Activated CD4-positive, alpha-beta T cell treated with anti-CD3 and anti-CD28 coated beads, Interleukin-2, amount 50 U/mL, for 48 hours (primary cell): ENCODE measurements at places on chromosomes 1 and 21.

DNA sequence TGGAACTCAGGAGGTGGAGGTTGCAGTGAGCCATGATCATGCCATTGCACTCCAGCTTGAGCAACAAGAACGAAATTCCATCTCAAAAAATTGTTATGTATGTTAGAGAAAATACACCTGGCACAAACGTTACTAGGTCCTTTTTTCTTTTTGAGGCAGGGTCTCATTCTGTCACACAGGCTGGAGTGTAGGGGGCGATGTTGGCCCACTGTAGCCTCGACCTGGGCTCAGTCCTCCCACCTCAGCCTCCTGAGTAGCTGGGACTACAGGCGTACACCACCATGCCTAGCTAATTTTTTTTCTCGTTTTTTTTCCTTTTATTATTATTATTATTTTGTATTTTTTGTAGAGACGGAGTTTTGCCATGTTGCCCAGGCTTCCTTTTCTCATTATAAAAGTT lies 4.4 kb downstream of the HAX1 start:
- peak; percentile 49 for DNase-seq

- no peak for DNase-seq
Measured at GRCh38 chr1:9668080-9668479, 16.5 kb downstream of the PIK3CD start.

DNA sequence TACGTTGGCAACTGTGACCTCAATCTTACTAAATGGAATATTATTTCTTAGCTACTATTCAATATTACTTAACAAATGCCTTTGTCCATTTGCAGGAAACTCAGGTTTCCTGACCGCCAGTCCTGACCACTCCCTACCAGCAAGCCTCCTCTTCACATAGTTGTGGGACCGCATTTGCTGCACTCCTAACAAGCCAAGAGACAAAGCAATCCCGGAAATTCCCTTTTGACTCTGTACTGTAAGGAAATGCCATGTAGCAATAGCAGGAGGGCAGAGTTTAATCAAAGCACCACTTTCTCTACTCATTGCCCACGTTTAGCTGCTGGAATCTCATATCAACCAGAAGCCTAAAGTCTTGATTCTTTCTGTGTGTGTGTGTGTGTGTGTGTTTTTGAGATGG lies 28.1 kb upstream of the ACBD6 start:
- DNase-seq, result no peak

DNA sequence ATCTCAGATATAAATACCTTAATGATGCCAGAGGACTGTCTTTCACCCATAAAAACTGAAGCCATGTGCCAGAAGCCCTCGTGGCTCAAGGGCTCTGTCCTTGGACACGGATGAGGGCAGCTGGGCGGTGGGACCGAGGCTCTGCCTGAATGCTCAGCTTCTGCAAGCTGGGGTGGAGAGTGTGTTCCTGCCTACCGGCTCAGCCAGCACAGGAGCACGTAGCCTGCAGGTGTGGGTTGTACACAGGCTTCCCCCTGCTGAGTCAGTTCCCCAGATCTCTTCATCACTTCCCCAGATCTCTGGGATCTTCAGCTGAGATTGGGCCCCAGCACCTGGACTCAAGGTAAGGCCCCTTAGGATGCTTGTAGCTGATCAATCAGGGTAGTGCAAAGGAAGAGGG lies 15.4 kb downstream of the KCNJ15 start:
- DNase-seq, result peak; percentile 15

GRCh38 chr1:186828611-186829454 lies at the start of gene PLA2G4A:
Gene PLA2G4A (plus strand): TSS chr1:186828949. CDS start chr1:186854355, 25,406 bp downstream.
- DNase-seq, result no peak

- DNase-seq, result no peak
Measured at GRCh38 chr21:36430841-36431240, 45.6 kb downstream of the CHAF1B start.

DNA sequence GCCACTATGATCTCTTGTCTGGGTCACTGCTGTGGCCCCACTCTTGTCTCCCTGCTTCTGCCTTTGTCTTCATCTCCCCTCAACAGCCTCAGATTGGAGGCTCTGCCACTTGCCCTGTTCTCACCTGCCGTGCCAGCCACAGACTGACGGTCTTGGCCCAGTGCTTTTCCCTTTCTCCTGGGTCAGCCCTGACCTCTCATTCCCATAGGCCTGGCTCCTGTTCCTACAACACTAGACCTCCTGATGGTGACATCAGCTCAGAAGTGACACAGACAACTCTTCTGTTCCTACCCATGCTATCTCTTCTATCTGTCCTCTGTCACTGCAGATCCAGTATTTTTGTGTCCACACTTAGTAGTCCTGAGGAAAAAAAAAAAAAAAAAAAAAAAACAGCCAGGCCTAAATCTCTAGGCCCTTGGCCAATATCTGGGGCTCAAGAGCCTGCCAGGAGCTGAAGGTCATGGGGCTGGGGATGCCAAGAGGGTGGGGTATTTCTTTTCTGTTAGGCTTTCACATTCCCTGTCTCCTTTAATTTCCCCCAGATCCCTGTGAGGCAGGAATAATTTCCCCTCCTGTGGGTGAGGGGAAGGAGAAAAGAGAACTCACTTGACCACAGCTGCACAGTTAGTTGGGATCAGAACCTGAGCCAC lies 42.0 kb upstream of the FOXO6 start:
- DNase-seq, result no peak

GRCh38 chr1:47976728-47977127 lies 20.5 kb downstream of the TRABD2B start:
- no peak for DNase-seq

- peak; percentile 48 for DNase-seq
Measured at GRCh38 chr1:1079408-1080121, 5.5 kb upstream of the RNF223 start.

DNA sequence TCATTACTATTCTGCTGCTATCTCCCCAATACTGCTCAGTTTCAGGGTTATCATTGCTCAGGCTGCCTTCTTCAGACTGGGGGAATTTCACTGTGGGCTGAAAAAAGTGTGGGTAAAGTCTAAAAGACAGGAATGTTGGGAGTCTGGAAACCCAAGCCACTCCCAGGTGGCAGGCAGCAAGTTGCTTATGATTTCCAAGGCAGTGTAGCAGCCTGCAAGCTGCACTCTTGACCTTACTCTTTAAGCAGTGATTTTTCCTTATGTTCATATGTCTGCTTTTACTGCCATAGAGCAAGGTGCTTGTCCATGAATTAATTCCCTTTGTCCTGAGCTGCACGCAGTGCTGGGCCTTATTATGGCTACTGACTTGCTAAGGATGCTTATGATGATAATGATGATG lies 53.1 kb downstream of the PHC2 start:
- no peak for DNase-seq

DNA sequence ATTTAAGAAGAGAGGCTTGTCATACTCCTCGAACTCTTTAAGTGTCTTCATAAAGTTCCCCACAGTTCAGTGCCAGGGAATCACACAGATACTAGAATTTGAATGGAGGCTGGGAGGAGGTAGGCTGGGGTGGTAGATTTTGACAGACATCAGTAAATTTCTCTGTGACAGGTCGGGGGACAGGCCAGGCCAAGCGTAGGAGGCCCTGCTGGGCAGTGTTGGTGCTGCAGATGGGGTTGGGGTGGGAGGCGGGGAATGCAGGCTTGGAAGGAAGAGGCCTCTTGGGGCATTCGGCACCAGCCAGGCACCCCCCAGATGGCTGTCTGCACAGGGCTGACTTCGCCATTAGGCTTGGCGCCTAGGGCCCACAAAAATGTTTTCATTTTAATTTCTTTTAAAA lies 84.0 kb downstream of the MAN1C1 start:
- DNase-seq, result no peak

- DNase-seq, result no peak
Measured at GRCh38 chr1:6207921-6208320, 2.0 kb downstream of the RNF207 start.

- DNase-seq, result peak; percentile 43
Measured at GRCh38 chr1:248858096-248858890, 592 bp downstream of the ZNF692 start.

- DNase-seq, result no peak
Measured at GRCh38 chr1:27475720-27476119, 14.2 kb downstream of the WASF2 start.

- no peak for DNase-seq
Measured at GRCh38 chr1:237713916-237714315, 176.8 kb downstream of the ZP4 start.

DNA sequence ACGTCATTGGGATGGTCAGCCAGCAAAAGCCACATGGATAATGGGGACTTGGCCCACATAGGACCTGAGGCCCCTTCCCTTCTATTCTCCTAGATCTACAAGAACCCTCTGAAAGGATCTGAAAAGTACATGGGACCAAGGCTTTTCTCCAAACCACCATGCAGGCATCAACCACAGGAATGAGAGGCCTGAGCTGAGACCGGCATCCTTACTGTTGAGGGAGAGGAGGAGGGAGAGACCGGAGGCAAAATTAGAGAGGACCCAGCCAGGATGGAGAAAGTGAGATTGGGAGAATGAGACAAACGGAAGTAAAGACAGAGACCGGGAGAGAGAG lies 281.7 kb downstream of the RRAGC start:
- no peak for DNase-seq

GRCh38 chr1:177183836-177184235 lies 13.1 kb downstream of the BRINP2 start:
- DNase-seq, result no peak

DNA sequence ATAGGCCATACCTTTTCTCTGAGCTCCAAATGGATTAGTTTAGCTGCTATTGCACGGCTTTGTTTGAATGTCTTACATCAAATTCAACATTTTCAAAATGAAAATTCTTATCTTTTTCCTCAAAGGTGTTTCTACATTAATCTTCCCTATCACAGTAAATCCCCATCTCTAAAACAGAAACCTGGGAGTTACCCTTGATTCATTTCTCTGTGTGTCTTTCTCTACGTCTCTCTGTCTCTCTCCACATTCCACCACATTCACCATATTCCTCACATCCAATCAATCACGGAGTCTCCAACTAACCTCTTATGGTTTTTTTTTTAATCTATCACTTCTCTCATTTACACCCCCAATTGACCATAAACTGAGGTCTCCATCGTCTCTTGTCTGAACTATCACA lies 24.1 kb downstream of the PTGER3 start:
- no peak for DNase-seq

DNA sequence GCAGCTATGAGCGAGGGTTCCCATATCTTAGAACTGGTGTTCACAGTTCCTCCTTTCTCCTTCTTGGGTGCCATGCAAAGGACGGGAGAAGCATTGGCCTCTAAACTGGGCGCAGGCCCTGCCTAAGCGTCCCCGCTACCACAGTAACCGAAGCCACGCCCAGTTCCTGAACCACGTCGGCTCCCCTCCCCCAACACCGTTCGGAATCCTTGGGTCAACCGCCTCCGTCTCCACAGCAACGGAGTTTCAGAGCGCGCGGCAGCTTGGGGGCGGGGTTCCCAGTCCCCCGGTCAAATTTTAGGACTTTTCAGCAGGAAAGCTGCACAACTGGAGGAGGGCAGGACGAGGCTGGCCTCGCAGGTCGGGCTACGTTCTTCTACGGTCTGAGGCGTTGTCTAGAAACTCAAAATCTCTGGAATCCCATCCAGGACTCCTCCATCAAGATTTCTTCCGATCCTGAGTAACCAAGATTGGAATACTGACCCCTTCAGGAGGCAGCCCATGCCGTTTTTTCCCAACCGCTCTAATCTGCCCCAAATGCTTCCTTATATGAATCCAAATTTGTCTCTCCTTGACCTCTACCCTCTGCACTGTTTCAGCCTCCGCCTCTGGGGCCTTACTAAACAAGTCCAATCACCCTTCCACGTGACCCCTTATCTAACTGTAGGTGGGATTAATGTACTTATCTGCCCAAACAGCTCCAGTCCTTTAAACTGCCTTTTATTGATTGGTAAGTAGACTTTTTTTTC lies at the start of gene SPAG17:
Gene SPAG17, minus strand, starts transcription at position 145 of the 749 bp plus-strand sequence. Its CDS starts 71 bp downstream, at position 74.
- DNase-seq, result peak; percentile 11

GRCh38 chr1:210104103-210104502 lies 128.5 kb upstream of the SERTAD4 start:
- DNase-seq, result no peak

- peak; percentile 54 for DNase-seq
Measured at GRCh38 chr21:46457801-46458314, 833 bp upstream of the DIP2A start.

DNA sequence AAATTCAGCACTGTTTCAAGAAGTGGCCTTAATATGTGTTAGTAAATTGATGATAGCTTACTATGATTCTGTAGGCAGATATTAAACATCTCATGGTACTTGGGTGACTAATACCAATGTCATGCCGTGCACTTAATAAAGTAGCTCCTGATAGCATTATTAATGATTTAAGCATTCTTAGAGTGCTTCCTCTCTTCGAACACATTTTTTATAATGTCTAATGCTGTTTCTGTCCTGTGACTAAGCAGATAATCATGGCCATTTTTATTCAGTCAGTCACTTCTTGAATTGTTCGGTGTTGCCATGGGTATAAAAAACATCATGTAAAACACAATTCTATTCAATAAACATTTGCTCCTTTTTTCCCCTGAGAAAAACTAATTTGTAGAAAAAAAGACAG lies 804.6 kb upstream of the ADGRL4 start:
- DNase-seq, result no peak

DNA sequence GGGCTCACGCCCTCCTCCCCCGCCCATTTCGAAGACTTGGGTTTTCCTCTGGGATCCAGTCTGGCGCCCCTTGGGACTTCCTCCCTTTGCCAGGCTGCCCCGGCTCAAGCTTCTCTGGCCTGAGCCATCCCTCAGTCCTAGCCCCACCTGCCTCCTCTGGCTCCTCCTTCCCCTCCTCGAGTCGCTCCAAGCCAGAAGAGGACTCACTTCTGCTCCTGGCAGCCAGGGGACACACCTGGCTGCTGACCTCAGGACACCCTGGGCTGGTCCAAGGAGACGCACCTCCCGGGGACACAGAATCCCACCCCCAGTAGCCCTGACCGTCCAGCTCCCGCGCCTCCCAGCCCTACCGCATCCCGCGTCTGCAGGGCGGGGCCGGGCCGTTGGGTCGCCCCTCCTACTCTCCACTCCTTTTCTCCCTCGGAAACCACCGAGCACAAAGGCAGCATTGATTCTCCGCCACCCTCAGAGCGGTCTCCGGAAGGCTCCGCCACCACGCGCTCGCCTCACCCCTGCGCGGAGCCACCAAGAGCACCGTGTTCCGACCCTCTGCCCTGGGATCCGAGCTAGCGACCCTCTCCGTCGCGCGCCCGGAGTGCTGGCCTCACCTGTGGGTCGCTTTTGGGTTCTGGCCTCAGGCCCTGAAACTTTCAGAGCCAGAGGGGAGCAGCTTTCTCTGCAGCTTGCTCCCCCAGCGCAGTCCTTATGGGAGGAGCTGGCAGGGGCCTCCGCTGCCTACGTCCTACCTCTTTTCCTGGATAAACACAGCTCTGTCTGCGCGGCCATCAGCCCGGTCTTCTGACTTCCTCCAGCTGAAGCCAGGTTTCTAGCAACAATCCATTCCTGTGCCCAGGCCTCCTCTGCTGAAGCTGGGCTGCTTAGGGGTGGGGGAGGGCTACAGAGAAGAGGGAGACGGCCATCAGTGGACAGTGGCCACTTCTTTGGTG lies at the start of gene C2CD4D:
Gene C2CD4D, minus strand, starts transcription at position 364 of the 947 bp plus-strand sequence. CDS start 831 bp downstream, outside the sequence.
- DNase-seq, result peak; percentile 84

GRCh38 chr1:15023205-15023604 lies 130.3 kb upstream of the TMEM51 start:
- no peak for DNase-seq

GRCh38 chr1:64537942-64538341 lies 68.0 kb downstream of the CACHD1 start:
- DNase-seq, result no peak
